Activated gamma-delta T cell treated with anti-CD3 and anti-CD28 coated beads, Interleukin-2, amount 50 U/mL, for 16 hours (primary cell): ENCODE measurements at places on chromosomes 11 and 22.

DNA sequence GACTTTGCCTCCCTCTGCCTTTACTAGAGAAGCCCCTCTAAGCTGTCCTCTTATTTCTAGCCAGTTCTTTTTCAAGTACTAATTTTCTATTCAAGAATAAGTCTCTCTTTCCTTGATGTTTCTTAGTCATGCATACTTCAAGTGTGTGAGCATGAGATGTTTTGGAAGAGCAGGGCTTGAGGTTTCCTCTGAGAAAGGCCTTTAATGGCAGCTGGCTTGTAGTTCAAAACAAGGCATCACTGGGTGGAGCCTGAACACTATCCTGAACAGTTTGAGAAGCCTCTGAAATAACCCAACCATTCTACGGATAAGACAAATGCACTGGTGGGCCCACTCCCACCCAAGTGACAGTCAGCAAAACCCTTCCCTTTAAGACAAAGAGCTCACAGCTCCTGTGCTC lies 37.6 kb downstream of the CLDN25 start:
- DNase-seq, result no peak

- DNase-seq, result no peak
Observed at GRCh38 chr22:48070083-48070482, 1307.6 kb downstream of the TBC1D22A start.

- no peak for DNase-seq
Observed at GRCh38 chr11:117878939-117879475, 2.5 kb upstream of the FXYD6 start.

DNA sequence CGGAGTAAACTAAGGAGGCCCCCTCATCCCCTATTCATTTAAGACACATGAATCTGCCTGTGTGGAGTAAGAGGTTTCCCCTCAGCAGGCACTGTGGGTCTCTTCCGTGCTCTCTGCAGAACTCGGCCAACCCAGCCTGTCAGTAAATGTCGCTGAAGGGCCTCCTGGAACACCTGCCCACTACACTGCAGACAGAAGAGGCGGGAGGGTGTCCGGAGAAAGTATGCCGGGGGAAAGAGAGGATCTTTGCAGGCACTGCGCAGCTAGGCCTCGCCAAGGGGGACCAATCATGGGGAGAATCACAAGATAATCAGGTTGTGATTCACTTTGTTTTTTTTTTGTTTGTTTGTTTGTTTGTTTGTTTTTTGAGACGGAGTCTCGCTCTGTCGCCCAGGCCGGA lies 110.8 kb downstream of the MORC2 start:
- DNase-seq, result no peak

- no peak for DNase-seq
Observed at GRCh38 chr11:68011051-68011943, 1.2 kb downstream of the ALDH3B1 start.
